HAP-1 (cell line): ENCODE measurements at places on chromosomes 16 and 17.

- no peak for DNase-seq
Observed at GRCh38 chr17:42233156-42233555, 38.9 kb upstream of the GHDC start.

GRCh38 chr17:66171692-66172091 lies 20.2 kb downstream of the CEP112 start:
- no peak for DNase-seq

GRCh38 chr16:77290451-77291115 lies 91.4 kb downstream of the SYCE1L start:
- DNase-seq, result no peak

GRCh38 chr17:66776999-66777688 lies 57.8 kb upstream of the CACNG5 start:
- no peak for DNase-seq
